ENCODE measurements at places on chromosomes 4 and X.

- DNase-seq, result no peak
Observed at GRCh38 chr4:98318521-98318920, 57.3 kb downstream of the RAP1GDS1 start.

DNA sequence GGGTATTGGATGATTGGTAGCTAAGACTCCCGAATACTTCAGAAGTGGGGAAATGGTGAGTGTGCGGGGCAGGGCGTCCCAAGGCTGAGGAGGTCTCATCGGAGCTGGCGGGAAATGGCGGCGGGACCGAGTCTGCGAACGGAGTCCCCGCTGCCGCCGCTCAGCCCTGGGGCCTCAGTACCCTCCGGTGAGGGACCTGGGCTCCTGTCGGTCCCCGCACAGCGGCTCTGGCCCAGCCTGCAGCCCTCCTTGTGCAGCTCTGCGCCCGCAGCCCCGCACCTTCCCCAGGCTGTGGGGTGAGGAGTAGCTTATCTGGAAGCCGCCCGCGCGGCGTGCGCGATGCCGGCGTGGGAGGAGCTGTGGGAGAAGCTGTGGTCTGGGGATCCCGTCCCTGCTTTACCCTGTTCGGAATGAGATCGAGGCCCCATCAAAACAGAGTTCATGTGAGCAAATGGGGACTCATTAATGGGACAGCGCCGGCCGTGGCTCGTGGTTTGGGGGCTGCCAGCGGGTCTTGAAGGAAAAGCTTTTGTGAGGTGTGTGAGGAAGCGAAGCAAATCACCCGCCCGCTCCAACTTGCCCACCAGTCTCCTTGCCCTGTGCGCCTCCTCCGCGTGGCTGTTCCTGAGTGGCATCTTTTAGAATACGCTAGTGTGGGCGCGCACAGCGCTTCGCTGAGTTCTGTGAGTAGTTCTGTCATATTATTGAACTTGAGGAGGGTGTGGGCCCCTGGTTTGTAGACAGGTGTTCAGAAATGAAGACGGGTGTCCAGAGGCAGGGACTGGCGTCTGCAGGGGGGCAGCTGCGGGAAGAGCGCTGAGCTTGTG, 531 bp downstream of the ZNF141 start:
- DNase-seq, result peak; percentile 34

DNA sequence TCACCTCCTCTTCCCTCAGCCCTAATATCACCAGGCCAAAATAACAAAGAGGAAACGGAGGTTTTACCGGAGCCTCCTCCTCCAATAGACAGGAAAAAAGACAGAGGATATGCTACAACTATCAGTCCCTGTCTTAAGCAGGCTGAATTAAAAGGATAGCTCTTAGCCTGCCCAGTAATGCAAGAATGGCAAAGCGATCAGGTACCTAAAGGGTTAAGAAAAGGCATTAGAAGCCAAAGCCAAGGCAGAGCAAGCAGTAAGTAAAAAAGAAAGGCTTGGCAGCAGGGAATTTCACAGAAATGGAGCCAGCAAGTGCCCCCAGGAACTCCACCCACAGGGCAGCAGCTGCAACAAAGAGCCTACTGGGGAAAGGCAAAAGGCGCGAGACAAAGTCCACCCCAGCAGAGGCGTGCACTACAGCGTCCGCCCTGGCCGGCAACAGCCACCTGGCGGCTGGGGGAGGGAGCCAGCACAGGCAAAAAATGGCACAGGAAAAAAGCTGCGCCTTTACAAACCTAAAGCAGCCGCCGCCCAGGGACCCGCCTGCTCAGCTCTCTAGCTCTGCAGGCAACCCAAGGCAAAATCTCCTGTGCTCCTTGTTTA, 220.6 kb upstream of the ZC4H2 start:
- DNase-seq, result no peak

DNA sequence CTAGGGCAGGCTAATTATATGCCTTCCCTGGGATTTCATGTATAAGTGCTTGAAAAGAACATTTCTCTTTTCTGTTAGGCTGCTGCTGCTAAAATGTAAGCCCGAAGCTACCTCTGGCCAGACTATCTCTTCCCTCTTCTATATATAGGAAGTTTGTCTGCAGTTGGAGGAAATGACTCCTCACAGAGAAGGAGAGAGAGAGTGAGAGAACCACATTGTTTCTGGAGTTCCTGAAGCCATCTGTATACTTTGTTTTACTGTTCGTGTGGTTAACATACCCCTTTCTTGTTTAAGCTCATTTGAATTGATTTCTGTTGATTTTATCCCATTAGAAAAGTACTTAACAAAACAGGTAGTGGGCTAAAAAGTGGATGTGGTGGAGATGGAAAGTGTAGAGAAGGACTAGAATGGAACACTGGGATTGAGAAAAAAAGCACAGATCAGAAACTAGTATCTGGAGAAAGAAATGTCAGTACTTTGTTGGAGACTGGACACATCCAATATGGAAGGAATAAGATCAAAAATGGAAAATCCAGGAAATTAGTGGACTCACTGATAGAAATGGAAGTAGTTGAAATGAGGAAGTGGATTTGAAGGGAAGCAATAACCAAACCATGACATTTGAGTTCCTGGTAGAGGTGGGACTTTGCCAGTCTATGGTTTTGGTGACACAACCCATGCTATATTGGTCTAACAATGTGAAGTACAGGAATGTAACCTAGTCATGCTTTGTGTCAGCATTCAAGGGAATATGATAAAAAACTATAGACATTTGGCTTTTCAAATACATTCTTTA, 112.6 kb downstream of the TMA16 start:
- no peak for DNase-seq

DNA sequence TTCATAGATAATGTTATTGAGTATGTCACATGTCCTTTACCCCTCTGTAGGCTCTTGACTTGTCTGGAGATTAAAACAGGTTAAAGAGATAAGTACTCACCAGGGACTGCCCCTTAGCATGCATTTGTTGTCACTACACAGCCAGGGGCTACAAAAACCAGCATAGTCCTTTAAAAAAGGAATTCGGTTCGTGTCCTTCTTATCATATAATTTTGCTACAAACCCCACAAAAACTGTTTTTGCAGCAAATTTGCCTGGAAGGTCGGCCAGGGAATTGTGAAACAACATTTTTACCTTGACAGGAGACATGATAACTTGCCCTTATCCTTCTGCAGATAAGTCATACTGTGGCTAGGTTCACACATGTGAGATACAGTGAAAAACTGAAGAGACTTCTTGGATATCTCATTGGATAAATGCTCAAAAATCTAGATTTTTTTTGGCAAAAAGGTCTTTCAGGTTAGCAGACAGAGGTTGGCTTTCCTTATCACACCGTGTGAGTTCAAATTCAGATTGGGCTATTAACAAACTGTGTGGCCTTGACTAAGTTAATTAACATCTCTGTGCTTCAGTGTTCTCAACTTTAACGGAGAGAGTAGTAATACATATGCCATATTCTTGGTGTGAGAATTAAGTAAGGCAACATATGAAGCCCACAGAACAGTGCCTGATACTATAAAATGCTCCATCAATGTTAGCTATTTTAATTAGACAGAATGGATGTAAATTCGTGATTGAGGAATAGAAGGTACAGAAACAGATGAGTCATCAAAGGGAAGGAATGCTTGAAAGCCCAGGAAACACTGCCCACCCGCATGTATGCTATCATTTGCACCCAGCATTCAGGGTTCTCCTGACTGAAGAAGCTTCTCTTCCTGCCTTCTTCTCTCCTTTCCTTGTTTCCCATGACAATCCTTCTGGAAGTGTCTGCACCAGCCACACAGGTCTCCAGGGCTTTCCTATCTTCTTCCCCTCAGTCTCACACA, 30.0 kb downstream of the FAM9C start:
- DNase-seq, result no peak

- no peak for DNase-seq
Observed at GRCh38 chr4:168708108-168708507, 211.3 kb downstream of the PALLD start.

GRCh38 chr4:38310446-38311043, 350.3 kb downstream of the PTTG2 start:
- no peak for DNase-seq
